ENCODE measurements at places on chromosomes 6 and 20. TPM values are rescaled to one million over a fixed set of nuclear protein-coding genes. Genes with fewer than 3 reads are reported as not detected.
A peak's percentile ranks its signal among the peaks of the same experiment; 100 is the strongest.

DNA sequence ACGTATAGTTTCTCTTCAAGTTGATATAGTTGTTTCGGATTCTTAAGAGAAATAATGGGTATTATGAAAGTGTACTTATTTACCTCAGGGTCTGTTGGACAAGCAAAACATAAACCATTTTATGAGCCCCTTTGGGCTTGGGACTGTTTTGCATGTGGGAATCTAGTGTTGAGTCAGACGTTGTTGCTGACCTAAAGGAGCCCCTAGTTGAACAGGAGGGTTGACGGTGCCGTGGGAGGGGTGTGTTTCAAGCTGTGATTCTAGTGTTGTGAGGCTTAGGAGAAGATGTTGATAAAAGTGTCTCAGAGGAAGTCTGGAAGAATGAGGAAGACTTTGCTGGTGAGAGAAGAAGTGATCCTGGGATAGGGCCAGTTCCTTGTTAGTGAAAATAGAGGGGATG lies 140.0 kb downstream of the ARID1B start:
- no peak overlapping the region for H3K4me3 ChIP-seq
- H3K36me3 ChIP-seq: no peaks in the 10 kb centered on the region
- no peaks in the 10 kb centered on the region for H3K27me3 ChIP-seq
- no peak for DNase-seq
- H3K4me1 ChIP-seq: peaks cover 7% of the 10 kb centered on the region

GRCh38 chr6:97438011-97438671 lies 155.1 kb upstream of the MMS22L start:
- no peak for DNase-seq
- H3K4me3 ChIP-seq: no peak overlapping the region
- no peak overlapping the region for H3K27ac ChIP-seq
- no peaks in the 10 kb centered on the region for H3K36me3 ChIP-seq

- no peak for DNase-seq
- H3K4me1 ChIP-seq: peaks cover 42% of the 10 kb centered on the region
Measured at GRCh38 chr20:33671573-33672288, 2.5 kb downstream of the NECAB3 start.

DNA sequence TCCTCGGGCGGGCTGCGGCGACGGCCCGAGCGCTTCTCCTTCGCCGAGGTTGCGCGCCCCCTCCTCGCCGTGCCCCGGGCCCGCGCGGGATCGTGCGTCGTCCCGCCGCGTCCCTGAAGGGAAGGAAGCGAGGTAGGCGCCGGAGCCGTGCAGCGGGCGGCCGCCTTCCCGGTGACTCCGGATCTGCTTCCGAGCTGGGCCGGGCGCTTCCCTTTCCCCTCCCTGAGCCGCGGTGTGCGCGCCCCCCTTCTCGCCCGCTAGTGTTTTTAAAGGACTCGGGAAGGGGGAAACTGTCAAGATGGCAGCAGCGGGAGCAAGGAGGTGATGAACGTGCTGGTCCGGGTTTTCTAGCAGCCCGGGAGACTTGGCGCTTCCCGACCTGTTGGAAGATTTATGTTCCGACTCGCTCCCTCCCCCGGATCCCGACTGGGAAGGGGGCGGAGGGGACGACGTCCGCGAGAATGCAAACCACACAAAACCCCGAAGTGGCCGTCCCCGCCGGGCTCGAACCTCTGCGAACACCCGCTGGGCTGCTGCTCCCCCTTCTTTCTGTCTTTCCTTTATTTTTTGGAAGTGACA lies 744 bp upstream of the FOXO3 start:
- peaks cover 11% of the 10 kb centered on the region for H3K36me3 ChIP-seq
- H3K4me3 ChIP-seq: peak overlapping the region; percentile 74
- peak; percentile 47 for DNase-seq
- peaks cover 22% of the 10 kb centered on the region for H3K4me1 ChIP-seq

GRCh38 chr6:110020888-110021287 lies 42.8 kb downstream of the GPR6 start:
- no peak for DNase-seq
- H3K4me3 ChIP-seq: no peak overlapping the region
- no peak overlapping the region for H3K27ac ChIP-seq
- H3K36me3 ChIP-seq: no peaks in the 10 kb centered on the region
- H3K27me3 ChIP-seq: no peaks in the 10 kb centered on the region
- no peaks in the 10 kb centered on the region for H3K4me1 ChIP-seq

DNA sequence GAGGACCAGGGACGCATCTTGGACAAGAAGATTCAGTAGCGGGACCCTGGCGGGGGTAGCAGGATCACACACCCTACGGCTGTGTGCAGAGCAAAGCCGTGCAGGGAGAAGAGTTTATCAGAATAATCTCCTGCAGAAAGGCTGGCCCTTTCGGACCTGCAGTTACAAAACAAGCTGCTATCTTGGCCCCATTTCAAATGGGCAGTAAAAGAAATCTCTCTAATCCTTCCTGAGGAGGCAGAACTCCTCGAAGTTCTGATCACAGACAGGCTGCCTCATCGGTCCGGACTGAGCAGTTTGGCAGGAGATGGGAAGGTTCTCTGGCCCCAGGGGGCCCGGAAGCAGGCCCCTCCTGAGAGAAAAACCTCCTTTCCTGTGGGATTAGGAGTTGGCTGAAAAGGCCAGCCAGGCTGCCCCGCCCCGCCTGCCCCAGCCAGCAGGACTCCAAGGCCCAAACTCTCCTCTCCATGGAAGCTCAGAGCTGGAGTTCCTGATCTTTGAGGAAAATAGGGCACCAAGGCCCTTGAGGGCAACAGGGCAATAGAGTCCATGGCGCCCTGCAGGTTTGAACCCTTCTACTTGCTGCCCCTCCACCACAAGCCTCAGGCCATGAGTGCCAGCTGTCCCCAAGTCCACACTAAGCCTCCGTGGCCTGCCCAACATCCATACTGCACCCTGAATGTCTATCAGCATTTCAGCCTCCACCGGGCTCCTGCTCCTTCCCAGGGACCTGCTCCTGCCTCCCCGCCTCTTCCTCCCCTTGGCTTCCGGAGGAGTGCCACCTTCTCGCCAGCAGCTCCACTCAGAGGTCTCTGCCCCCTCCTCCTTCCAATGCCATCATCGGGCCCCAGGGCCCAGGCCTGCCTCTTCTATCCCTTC lies 141.3 kb downstream of the PREX1 start:
- H3K27ac ChIP-seq: no peak overlapping the region
- DNase-seq: no peak
- H3K4me1 ChIP-seq: no peaks in the 10 kb centered on the region
- H3K4me3 ChIP-seq: no peak overlapping the region
- H3K36me3 ChIP-seq: peaks cover 17% of the 10 kb centered on the region
- H3K27me3 ChIP-seq: no peaks in the 10 kb centered on the region

- H3K4me3 ChIP-seq: no peak overlapping the region
- H3K27ac ChIP-seq: no peak overlapping the region
- DNase-seq: no peak
- H3K27me3 ChIP-seq: no peaks in the 10 kb centered on the region
Measured at GRCh38 chr6:72461144-72461543, 160.7 kb upstream of the KCNQ5 start.

MBOAT1 gene
- total RNA-seq: 19.6 TPM
